ENCODE measurements at places on chromosomes 13 and 19.

DNA sequence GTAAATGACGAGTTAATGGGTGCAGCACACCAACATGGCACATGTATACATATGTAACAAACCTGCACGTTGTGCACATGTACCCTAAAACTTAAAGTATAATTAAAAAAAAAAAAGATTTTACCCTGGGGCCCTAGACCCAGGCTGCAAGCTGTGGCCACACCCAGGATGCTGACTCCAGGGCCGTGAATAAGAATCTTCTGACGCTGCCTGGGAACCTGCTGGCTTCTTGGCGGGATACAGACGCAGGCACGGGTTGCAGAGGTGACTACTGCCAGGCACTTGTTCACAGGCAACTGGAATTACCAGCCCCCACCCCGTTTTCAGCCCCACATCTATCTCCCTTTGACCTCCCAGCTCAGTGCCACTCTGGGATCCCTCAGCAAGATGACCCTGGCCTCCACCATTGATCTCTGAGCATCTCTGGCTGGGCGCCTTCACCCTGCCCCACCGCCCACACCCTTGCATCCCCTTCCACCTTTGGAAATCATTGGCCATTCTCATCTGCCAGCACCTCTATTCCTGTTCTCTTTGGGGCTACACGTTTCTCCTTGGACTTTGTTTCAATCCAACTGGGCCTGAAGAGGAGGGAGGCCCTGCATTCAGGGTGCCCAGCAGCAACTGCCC is 21.1 kb upstream of the CFAP97D2 start:
- no peak for DNase-seq

DNA sequence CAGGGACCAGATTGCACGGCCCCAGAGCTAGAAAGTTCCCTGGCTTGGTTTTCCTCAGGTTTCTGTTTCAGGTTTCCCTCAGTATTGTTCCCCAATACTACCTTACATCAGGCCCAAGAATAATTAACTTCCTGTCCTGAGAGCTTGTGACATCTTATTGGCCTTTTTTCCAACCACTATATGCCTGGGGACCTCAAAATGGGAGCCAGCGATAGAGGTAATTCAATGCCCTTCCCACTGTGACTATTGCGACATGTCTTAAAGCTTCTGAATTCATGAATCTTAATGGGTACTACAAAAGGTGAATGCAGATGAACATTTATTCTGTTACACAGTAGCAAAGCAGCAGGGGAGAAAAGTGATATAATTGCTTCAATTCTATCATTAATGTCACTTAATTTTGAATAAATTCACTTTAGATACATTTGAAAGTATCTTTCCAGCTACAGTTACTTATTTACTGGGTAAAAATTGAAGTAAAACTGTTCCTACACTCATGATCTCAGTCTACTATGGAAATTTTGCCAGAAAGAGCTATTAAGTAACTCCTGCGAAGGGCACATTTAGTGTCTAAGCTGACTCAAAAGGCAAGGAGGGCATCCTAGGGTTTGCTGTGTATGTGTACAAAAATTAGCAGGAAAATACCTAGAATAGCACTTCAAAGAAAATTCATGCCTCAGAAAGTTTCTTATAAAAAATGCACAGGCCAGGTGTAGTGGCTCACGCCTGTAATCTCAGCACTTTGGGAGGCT is 4.1 kb downstream of the CRYL1 start:
- DNase-seq: no peak

DNA sequence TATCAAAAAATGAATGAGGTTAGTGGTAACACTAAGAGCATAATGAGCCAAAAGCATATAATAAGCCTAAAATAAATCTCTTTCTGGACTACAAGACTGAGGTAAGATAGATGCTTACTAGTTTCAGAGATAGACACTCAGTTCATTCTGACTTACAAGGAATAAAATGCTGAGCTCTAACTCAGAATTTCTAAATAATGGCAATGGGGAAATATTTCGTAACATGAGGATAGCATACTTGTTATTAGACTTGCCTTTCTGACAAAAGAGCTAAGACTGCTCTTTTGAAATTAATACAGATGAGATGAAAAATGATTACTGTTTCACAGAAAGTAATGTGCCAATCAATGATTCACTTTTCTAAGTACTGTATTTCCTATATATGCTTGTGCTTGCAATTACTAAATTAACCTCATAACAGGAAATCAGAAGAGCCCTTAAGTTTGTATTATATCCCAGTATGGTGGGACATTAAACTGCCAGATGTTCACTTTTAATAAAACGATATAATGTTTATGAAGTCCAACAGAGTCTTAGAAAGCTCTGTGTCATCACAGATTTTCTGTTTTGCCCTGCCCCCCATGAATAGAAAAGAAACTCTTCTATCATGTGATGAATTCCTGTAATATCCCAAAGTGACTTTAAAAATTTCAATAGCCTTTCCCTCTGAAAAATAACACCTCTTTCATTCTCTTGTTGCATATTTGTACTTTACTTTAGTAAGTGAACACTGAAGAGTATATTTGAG is 2771.0 kb upstream of the PCDH20 start:
- DNase-seq: no peak

GRCh38 chr19:57701625-57702024 is 7.4 kb downstream of the ZNF154 start:
- no peak for DNase-seq

DNA sequence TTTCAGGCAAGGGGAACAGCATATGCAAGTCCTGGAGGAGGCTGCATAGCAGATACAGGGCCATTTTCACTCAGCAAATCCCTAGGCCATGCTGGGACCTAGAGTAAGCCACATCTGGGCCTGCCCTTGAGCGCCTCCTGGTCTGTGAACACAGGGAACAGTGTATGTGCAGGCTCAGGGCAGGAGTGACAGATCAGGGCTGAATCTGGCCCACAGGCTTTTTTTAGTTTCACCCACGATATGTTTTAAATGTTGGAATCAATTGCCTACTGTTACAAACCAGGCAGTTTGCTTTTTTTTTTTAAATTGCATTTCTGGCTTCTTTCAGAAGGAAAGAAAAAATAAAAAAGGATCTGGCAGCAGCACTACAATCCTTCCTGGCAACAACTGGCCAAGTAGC is 1.5 kb upstream of the TMEM145 start:
- no peak for DNase-seq

- no peak for DNase-seq
These were observed 36.4 kb upstream of the UBAC2 start for GRCh38 chr13:99164226-99164625.

DNA sequence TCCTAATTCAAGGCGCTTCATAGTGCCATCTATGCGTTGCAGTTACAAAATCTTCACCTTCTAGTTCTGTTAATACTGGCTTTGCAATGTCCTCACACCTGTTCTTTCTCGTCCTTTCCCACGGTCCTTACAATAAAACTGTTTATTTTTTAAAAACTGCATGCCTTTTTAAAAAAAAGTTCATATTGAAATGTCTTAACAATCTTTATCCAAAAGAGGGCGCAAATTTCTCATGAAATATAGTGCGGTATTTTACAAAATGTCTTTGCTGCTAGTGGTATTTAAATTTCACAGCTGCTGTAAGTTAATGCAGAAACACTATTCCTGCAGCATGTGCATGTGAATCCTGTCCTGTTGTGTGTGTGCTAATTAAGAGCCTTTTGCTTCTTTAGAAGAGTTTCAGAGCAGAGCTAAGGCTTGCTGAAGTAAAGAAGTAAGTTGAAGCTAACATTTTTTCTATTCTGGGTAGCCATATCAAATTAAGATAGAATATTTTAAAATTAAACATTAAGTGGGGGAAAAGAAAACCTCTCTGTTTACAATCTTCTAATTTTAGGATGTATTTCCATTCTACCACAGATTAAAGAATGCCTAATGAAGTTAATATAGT is 15.8 kb upstream of the CLDN10 start:
- no peak for DNase-seq

GRCh38 chr19:16334411-16334810 is 9.8 kb downstream of the KLF2 start:
- DNase-seq: no peak

DNA sequence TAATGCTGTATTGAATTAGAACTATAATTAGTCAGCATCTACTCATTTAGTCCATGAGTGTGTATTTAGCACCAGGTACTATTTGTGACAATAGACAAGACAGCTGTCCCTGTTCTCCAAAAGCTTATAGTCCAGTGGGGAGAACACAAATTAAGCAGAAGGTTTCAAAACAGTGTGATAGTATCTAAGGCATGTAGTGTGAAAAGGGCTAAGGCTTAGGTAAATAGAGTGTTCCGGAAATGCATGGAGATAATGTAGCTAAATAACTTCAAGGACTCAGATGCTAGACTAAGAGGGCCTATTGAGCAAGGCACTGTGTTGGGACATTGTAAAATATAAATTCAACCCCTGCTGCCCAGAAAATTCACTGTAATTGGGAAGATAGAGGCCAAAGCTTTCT is 144.1 kb upstream of the MIR17HG start:
- no peak for DNase-seq

DNA sequence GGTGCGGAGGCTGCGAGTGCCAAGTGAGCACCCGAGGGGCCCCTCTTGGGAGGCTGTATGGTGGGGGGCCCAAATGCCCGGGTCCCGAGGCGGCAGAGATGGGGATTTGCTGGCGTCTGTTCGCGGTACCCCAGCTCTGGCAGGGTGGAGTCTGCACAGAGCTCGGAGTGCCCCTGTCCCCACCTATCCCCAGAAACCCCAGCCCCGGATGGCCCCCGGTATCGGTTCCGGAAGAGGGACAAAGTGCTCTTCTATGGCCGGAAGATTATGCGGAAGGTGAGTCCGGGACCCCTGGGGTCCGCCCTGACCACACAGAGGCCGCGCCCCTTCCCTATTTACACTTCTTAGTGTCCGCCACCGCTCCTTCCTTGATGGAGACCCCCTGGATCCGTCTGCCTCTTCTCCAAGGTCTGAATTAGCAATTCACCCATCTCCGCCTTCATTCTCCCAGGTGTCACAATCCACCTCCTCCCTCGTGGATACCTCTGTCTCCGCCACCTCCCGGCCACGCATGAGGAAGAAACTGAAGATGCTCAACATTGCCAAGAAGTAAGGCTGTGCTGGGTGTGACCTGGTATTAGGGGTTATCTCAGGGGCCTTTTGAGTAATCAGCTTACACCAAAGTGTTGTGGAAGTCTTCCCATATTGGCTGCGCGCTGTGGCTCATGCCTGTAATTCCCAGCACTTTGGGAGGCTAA is 630 bp downstream of the PNPLA6 start:
- DNase-seq: no peak

DNA sequence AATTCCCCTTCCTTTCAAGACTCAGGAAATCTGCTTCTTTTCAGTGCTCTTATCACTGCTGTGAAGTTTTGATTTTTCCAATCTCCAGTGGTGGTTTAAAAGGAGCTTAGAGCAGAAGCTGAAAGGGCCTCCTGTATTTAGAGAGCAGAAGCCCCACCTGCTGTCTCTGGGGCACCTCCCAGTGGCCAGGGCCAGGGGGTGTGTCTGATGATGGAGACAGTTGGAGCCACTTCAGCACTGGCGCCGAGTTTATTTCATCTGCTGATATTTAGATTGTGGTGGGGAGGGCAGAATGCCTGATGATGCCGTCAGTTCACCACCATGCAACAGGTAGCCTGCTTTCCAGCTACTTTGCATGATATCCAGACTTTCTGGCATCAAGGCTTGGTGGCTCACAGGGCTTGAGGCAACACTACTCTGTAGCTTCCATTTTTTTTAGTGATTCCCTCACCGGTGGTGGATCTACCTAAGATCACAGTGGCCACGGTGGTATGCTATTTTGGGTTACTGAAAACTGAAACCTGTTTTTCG is 371.9 kb downstream of the KCNRG start:
- DNase-seq: peak; percentile 53

DNA sequence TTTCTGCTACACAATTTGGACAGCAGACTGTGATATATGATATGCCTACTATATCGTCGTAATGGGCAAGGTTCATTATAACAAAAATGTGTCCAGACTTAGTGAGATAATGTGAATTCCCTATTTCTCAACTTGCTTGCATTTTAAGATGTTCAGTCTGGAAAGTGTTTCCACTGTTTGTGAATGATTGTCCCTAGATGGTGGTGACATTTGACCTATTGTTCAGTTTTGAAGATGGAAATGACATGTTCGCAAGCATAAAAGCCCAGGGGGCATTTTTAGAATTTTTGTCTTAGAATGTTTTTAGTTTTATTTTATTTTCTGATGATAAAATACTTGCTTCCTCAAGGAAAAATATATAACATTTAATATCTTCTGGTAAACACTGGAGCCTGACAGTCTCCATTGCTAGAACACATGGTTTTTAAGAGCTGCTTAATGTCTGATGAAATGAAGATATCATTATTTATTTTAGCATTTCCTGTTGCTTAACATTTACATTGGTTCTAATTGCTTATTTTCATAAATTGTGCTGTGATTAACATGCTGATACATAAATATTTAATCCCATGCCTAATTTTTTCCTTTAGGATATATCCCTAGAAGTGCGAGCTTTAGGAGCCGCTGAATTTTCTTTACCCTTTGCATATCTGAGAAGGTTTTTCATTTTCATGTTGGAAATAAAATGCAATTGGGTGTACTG is 27.1 kb downstream of the MBNL2 start:
- no peak for DNase-seq

DNA sequence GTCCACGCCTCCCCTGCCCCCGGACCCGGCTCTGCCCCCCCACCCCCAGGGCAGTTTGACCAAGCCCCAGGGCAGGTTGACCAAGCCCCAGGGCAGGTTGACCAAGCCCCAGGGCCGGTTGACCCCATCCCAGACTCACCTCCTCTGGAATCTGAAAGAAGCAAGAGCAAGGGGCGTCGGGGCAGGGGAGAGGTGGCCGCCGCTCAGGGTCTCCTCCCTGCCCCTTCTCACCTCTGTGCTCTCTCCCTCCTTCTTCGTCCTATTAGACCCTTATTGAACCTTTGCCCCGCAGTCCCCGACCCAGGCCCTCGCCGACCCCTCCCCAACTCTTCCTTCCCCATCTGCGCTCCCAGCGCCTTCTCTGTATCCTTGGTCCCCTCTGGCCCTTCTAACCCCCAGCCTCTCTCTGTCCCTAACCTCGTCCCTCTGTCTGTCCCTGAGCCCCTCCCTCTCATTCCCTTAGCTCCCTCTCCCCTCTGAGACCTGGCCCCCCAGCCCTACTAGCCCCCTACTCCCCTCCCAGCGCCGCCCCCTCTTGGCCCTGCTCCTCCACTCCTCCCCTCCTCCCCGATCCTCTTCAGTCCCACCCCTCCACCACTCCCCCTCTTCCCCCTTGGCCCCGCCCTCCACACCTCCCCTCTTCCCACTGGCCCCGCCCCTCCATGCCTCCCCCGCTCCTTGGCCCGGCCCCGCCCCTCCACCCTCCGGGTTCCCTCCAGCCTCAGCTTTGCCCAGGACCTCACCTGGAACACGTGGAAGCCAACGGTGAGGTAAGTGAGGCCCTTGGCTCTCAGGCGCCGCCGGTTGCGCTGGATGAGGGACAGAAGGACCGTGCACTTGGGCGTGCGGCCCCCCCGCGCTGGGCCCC is 7.6 kb downstream of the CAPN12 start:
- DNase-seq: no peak

- no peak for DNase-seq
These were observed 10.8 kb upstream of the ILF3 start for GRCh38 chr19:10643172-10643967.

- no peak for DNase-seq
These were observed 29.9 kb downstream of the TINCR start for GRCh38 chr19:5537870-5538269.

- no peak for DNase-seq
These were observed 44.5 kb downstream of the VWA8 start for GRCh38 chr13:41916173-41916954.

GRCh38 chr13:110216398-110217041 is 90.4 kb downstream of the COL4A1 start:
- no peak for DNase-seq
